Stimulated activated CD4-positive, alpha-beta T cell treated with anti-CD3 and anti-CD28 coated beads, Interleukin-2, amount 100 ng/mL, for 24 hours (primary cell): ENCODE measurements at places on chromosomes 2 and 18.

- DNase-seq = no peak
Measured at GRCh38 chr2:135494503-135494902, 36.5 kb downstream of the ZRANB3 start.

GRCh38 chr2:218216674-218217359 lies at the start of gene ARPC2:
TSS of gene ARPC2 (plus strand) at chr2:218217189. CDS start at chr2:218217471, 282 bp downstream.
- DNase-seq = peak; percentile 97

- DNase-seq = no peak
Measured at GRCh38 chr2:133570542-133570941, 2.3 kb upstream of the NCKAP5 start.

DNA sequence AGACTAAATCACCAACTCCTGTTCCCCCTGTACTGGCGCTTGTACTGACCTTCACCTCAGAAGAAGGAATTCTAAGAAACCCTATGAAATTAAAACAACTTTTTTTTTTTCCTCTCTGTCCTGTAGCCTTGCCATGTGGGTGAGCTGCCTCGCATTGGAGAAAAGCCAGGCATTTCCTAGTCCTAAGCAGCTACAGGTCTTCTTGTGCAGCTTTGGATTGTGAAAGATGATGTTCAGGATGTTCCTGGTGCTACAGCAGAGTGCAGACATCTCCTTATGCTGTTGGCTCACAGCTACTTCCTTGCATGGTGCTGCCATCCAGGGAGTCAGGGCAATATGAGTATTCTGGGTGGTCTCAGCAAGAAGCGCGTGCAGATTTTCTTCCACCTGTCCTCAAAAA lies 11.9 kb downstream of the PIK3C3 start:
- DNase-seq = no peak

DNA sequence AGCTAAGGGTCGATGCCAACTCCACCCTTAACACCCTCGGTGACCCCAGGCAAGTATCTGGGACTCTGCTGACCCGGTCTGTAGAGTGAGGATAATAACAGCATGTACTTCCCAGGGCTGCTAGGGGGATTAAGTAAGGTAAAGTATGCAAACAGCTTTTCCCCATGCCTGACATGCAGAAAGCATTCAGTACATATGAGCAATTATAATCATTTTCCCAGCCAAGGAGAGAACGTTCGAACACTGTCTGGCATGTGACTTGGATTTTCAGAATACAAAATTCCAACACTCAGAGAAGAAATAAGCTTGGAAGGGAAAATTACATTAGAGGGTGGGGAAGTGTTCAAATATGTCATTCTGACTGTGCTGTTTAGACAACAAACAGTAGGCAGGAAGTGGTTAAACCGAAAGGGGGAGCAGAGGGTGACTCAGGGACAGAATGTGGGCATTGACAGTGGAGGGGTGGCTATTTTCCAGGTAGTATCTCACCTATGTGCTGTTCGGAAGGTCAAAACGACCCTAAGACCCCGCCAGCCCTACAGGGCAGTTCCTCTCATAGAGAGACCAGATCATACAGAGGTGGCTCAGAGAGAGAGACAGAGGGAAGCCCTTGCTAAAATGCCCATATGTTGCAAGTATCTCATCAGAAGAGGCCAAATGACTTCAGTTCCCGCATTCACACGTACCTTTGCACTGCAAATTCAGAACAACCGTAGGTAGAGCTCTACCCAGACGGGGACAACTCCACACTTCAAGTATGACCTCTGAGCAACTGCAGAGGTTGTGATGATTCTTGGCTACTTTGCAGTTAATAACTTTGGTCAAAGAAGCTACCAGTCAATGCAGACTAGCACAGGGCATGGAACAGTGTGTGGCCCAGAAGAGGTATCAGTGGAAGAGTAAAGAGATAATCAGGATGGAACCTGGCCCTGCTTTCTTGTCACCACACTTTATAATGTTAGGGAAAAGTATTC lies 14.8 kb downstream of the ASPRV1 start:
- peak; percentile 48 for DNase-seq

GRCh38 chr2:138271467-138271866 lies 230.1 kb upstream of the SPOPL start:
- DNase-seq = no peak

DNA sequence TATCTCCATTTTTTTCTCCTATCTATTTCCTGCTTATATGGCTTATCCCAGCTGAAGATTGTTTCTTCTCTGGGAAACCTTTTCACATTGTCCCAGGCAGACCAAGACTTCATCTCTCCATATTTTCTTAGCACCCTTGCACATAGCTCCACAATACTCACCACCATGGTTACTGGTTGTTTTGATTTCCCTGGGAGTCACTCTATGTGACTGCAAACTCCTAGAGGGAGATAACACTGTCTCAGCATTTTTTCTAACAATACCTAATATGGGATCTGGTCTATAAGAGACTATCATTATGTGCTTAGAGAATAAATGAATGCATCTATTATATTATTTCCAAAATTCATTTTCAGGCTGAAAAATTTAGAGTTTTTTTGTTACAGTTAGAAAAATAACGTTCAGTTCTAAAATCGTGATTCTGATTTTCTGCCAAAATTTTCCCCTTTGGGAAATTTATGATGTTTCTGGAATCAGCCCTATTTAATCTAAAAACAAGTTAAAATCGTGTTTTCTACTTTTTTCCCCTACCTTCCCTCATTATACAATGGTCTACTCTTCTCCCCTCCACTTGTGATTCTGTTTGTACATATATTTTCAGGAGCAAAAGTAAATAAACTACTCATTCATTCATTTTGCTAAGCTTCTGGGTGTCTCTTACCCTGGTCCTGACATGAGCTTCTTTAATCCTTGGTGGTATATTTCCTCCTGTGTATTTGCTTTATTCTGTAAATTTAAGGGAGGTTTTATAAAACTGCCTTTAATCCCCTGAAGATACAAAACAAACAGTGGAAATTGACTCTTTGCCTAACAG lies 95.4 kb downstream of the HNMT start:
- no peak for DNase-seq

- DNase-seq = no peak
Measured at GRCh38 chr2:57906152-57906732, 140.4 kb upstream of the VRK2 start.

GRCh38 chr2:43228756-43229659 lies 2.6 kb upstream of the ZFP36L2 start:
- no peak for DNase-seq
